ENCODE measurements at places on chromosomes 1 and 21.
A peak's percentile ranks its signal among the peaks of the same experiment; 100 is the strongest.

DNA sequence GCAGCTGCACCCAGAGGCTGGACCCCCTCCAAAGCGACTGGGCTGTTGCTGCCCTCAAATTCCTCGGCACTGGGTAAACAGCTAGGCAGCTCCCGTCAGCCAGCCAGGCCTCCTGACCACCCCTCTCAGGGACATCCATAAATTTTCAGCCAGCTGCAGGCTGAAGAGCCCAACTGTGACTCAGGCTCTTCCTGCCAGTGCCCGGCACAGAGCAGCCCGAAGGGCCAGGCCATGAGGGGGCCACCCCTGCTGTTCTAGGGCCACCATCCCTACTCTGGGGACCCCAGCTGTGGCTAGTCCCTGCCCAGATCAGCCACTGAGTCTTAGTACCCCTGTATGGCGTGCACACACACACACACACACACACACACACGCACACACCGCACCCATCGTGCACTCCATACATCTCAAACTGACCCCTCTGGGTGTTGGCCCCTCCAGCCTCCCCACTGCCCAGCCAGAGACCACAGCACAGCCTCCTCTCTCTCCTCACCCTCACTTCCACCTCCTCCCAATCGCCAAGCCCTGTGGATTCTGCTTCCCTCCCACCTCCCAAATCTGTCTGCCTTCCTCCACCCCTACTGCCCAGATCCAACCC, 6.2 kb upstream of the LAPTM5 start:
- DNase-seq: peak; percentile 19

- no peak for DNase-seq
These were observed 25.7 kb downstream of the CRYAA start for GRCh38 chr21:43194303-43195120.

- DNase-seq: no peak
These were observed 31.0 kb downstream of the ATP5PO start for GRCh38 chr21:33884376-33885171.

GRCh38 chr1:9164532-9164900, 35.6 kb upstream of the GPR157 start:
- no peak for DNase-seq

DNA sequence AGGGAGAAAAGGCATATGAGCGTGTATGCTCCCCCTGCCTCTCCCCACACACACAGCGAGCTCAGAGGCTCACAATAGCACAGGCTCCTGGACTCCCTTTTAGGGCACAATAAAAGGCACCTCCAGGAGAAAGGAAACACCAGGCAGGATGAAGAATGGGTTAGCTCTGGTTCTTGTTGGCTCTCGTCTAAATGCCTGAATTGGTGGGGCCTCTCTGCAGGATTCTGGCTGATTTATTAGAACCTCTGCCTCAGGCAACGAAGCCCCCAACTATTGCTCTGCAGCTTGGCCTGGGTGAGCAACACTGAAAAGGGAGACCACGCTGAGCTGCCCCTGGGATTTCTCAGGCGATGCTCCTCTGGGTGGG, 590.9 kb upstream of the PLXNA2 start:
- DNase-seq: no peak

DNA sequence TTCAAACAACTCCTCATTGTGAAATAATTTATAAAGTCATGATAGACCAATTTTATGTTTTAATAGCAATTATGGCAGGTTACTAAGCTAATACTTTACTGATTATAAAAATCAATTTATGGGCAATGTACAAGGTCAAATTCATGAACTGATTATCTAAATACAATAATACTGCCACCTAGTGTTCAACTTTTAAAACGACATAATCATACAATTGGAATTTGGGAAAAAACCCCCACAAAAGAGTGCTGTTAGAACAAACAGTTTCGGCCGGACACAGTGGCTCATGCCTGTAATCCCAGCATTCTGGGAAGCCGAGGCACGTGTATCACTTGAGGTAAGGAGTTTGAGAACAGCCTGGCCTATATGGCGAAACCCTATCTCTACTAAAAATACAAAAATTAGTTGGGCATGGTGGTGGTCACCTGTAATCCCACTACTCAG, 14.0 kb downstream of the GTF2B start:
- DNase-seq: peak; percentile 31

DNA sequence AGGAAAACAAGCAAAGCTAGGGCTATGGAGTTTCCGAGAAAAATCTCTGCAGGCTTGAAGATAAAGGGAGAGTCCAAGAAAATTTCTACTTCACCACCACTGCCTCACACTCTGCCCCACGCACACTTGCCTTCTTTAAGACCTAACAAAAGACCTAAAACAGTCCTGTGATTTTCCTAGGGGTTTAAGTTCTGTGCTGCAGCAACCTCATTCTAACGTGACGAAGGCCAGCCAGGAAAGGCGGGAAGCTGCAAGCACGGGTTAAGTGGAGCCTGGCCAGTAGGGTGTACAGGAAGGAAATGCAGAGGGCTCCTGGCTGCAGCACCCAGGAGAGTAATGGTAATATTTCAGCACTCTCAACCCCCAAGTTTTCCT, 1.5 kb downstream of the SPATA6 start:
- DNase-seq: no peak

DNA sequence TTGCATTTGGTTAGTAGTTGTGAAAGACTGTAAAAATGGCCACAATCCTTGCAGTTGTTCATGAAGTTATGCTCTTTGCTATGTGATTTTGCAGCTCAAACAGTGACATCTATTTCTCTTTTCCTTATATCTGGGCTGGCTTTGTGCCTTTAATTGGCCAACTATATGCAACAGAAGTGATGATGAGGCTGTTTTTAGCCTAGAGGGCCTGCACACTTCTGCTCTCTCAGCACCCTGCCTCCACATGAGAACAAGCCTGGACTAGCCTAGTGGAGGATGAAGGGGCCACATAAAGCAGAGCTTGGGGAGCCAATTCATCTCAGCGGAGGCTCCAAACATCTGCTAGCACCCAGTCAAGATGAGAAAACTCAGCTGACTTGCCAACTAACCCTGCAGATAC, 339.8 kb downstream of the OMA1 start:
- no peak for DNase-seq

- DNase-seq: no peak
These were observed 40.4 kb upstream of the FRRS1 start for GRCh38 chr1:99806882-99807281.

DNA sequence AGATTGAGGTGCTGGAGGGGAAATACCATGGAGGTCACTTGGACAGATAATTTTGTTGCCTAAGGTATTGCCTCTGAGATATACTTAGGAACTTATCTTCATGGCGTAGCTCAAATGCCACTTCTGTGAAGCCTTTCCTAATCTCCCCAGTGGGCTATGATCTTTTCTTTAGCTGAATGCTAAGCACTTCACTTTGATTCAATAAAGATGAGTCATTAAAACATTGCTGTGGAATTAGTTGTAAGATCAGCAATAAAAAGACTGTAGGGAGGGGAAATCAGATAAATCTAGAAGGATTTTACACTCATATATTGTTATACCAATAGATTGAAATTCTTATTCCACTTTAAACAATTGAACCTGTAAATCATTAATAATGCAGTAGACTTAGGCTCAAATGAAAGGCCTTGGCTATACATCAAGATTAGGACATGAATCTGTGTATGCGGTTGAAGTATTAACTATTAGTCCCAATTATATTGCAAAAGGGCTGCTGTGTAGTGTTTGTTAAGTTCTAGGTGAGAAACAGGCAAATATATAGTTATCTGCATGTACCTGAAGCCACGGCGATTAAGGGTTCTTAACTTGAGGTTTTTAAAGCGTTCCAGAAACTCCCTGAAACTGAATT, 19.2 kb upstream of the MAGOH start:
- no peak for DNase-seq

DNA sequence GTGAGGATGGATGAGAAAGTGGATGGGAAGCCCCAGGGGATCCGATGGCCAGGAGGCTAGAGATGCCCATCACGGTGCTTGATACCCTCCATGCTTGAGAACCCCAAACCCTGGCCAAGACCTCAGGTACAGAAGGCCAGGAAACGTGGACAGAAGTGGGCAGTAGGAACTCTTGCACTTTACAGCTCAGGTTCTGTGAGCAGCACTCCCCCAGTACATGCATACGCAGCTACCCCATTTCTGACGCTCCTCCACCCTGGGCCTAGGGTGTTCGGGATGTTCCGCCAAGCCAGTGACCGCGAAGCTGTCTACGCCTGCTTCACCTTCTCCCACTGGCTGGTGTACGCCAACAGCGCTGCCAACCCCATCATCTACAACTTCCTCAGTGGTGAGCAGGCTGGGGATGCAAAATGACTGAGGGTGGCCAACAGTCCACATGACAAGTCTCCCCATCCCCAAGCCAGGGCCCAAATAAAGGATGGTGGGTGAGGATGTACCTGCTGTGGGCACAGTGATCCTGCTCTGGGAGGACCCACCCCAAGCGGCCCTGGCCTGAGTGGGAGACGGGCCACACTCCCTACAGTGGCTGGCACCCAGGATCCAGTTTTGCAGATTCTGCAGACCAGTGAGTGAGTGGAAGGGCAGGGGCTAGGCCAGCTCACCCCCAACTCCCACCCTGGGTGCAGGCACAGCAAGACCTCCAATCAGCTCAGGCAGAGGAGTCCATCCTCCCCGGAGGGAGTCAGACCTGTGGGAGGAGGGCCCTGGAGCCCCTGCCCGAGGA, 7.4 kb downstream of the HCRTR1 start:
- DNase-seq: no peak

DNA sequence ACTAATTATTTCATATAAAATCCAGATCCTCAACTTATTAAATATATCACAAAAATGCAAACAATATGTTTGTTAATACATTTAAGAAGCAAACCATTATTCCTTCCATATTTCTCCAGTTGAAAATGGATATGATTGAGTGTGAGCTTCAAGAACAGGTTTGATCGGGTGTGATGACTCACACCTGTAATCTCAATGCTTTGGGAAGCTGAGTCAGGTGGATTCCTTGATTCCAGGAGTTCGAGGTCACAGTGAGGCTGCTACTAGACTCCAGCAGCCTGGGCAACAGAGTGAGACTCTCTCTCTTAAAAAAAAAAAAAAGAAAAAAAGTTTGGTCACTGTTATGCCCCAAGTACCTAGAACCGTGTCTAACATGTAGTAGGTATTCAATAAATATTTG, 42.9 kb upstream of the RRP15 start:
- no peak for DNase-seq

GRCh38 chr21:14559102-14559501, 13.0 kb upstream of the SAMSN1 start:
- no peak for DNase-seq

GRCh38 chr1:229993060-229993459, 74.0 kb upstream of the GALNT2 start:
- DNase-seq: no peak

GRCh38 chr1:116982319-116983004, 19.1 kb upstream of the CD101 start:
- DNase-seq: no peak

- no peak for DNase-seq
These were observed 3.3 kb downstream of the ALDH9A1 start for GRCh38 chr1:165695031-165695430.

DNA sequence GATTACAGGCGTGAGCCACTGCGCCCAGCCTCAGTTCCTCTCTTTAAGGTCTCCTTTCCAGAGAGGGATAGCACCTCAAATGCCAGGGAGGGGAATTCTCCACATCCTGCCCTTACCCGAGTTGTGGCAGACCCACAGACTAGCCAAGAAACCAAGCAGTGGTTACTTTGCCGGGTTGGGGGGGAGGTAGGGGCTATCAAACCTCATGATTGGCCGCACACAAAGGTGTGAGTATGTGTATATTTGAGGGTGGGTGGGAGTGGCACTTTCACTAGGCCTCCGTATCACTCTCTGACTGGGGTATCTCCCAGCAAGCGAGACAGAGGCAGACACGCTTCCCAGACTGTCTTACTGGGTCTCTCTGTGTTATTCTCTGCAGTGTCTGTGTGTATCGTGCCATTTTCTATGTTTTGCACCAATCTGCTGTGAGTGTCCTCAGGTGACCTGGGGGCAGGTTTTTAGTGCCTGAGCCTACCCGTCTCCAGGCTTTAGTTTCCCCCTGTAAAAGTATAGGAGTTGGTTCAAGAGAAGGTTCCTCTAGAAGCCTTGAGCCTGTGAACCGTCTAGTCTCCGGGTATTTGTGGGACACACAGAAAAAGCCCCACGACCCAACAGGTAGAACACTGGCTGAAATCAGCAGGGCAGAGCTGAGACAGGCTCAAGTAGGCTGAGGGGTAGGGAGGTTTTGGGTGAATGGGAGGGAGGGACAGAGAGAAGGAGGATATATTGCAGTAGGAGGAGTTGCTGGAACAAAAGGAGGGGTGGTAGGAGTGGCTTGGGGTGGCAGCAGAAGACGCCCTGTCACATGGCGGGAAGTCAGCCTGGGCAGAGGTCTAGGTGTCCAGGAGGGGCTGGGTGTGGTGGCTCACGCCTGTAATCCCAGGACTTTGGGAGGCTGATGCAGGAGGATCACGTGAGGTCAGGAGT, 10.3 kb downstream of the LMNA start:
- DNase-seq: no peak

GRCh38 chr1:27981145-27981544, 21.4 kb downstream of the XKR8 start:
- DNase-seq: no peak

DNA sequence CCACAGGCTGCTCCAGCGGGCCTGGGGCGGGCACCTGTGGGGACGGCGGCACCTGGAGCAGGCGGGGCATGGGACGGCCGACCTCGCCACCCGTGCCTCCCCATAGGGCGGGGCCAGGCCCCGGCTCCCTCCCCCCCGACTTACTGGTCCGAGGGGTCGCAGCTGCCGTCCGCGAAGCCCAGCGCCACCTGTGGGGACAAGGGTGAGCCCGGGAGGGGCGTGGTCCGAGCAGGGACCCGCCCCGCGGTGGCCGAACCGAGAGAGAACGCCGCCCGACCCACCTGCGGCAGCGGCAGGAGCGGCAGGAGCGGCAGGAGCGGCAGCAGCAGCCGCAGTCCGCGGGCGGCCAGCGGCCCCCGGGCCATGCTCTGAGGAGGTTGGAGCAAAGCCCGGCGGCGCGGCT, at the start of gene TMEM52:
Gene TMEM52 (minus strand): TSS at position 379 of the 403 bp plus-strand sequence. CDS start 14 bp downstream, at position 365.
- no peak for DNase-seq

GRCh38 chr21:15172963-15173362, 108.2 kb upstream of the NRIP1 start:
- no peak for DNase-seq

DNA sequence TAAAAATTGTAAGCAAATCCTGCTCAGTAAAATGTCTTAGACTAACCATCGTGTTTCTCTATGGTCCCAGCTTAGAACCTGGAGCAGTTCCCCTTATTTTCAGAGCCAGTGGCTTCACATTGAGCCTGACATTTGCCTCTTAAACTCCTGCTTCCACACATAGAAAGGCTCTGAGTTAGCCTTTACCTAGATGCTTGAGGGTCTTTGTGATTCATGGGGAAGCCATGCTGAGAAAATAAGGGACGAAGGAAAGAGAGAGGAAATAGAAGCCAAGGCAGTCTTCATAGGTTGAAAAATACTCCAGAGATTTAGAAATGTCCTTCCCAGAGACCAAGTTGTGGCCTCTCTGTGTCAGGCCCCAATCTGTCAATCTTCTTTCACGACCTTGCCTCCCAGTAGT, 16.1 kb upstream of the RBBP5 start:
- no peak for DNase-seq

DNA sequence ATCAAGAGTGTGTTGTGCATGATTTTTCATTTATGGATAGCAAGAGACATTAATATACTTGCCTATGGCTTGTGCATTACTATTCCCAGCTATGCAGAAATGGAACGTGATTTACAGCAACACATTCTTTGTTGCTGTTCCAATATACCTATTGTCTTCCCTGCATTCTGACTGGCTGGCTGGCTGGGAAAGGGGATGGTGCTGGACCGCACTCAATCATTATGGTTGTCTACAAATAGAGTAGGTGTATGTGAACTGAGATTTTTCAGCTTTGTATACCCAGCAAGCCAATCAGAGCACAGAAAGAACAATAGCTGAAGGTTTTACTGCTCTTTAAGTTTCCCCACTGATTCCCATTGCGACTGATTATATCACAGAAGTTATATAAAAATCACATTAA, 167.5 kb downstream of the ATG4C start:
- no peak for DNase-seq

GRCh38 chr1:19138331-19138730, 71.7 kb downstream of the UBR4 start:
- no peak for DNase-seq
